HuH-7.5 (cell line): ENCODE measurements at places on chromosomes 3 and 15.
A peak's percentile ranks its signal among the peaks of the same experiment; 100 is the strongest.

DNA sequence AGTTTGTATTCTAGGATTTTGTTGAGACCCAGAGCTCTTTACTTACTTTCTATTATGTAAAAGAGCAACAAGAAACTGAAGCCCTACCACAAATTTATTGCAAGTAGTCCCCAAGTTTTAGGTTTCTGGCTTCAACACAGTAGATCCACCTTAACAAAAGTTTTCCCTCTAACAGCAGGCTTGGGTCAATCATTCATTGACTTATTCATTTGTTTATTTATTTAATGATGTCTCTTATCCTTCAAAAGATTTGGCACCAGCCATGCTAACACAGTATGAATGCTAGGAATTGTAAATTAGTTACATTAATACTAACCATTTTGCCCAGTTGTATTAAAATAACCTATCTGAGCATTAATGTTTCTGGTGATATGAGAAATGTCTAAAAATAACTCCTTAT lies 88.6 kb downstream of the IQCH start:
- DNase-seq, result no peak

- no peak for DNase-seq
Observed at GRCh38 chr3:147371140-147371539, 35.2 kb downstream of the ZIC4 start.

DNA sequence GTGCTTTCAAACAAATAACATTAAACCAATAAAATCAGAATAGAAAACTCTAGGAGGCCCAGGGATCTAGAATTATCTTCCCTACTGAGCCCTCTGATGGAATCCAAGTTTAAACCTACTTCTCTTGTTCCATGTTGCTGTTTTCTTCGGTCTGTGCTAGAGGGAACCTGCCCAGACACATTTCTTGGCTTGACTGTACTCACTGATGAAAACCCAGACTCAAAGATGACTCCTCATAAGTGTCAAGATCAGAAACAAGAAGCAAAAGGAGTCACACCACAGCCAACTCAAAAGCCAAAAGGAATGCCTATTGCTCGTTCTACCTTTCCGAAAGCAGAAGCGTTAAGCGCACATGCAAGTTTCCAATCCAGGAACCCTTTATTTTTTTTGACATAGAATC lies 31.6 kb downstream of the SCAP start:
- no peak for DNase-seq

- DNase-seq, result no peak
Observed at GRCh38 chr3:169148448-169149348, 514.8 kb downstream of the MECOM start.

GRCh38 chr15:27222479-27222878 lies 251.5 kb downstream of the GABRG3 start:
- no peak for DNase-seq

GRCh38 chr3:13574083-13574797 lies 25.3 kb downstream of the FBLN2 start:
- no peak for DNase-seq

DNA sequence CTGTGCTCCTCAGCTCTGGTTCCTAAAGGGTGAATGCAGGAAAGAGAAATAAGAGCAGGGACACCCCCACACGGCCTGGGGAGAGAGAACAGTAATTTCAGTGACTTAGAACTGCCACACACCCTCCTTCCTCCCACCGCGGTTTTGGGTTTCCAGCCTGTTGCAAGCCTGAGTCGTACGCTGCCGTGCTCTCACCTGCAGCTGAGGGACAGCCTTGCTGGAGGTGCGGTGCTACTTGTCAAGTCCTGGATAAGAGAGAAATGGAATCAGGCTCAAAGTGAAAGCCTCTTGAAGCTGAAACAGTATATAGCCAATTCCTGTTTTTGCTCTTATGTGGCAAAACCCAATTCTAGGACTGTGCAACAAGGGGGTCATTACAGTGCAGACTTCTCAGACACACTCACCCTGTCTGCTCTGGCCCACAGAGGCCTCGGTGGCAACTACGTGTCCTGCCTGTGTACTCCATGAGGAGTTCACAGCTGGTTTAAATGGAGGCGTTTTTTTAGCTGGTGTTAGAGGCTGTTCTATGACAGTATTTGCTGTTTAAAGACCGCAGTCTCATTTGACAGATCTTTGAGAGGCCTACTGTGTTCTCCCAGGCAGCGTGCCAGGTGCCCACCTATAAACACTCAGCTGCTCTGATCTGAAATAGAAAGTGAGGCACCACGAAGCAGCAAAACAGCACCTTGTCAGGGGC lies 42.9 kb downstream of the TBC1D2B start:
- DNase-seq, result no peak

DNA sequence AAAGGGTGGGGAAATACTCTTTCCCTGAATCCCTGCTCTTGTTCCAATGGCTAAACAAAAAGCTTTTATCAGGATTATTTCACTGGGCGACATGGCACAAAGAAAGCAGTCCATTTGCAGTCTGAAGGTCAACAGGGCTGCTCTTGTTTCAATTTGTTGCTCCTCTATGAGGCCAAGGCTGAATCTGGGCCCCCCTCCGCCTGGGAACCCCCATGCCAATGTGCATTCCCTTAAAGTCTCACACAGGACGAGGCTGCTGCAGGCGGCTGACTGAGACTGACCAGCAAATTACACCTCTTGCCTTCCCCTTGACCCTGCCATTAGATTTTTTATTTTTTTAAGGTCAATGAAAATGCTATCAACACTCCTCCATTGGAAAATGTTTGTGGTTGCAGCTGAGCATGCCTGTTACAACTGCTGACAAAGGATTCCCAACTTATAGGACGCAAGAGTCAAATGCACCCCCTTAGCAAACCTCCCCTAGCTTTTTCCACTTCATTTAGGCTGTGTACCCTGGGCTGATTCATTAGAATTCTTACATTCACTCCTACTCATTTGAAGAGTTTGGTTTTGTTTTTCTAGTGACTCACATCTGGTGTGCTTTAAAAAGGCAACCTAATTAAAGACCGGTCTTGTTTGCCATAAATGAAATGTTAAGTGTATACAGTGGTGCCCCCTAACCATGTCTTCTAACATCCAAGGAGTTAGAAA lies 60.8 kb upstream of the ARHGEF3 start:
- DNase-seq, result no peak

GRCh38 chr3:153749070-153749610 lies 372.1 kb upstream of the ARHGEF26 start:
- DNase-seq, result no peak

- no peak for DNase-seq
Observed at GRCh38 chr3:11844891-11845290, 1.8 kb downstream of the TAMM41 start.

DNA sequence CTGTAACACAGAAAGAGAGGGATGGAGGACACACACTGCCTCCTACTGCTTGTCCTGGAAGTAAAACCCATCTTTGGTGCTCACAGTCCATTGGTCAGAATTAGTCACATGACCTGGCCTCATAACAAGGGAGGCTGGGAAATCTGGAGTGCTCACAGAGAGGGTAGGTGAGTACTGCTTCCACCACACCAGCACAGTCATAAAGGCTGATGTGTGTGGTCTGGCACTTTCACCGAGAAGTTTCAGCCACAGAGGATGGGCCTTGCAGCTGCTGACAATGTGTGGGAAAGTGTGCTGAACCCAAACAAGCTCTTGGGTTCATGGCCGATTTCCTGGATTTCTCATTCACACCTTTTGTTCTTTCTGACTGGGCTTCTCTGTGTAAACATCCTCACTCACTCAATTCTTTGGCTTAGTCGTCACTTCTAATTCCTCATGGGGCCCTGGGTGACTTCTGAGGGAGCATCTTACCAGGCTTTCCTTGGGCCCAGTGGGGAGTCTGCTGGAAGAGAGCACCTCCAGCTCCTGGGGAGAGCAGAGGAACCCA lies 100.7 kb downstream of the ASB7 start:
- no peak for DNase-seq

DNA sequence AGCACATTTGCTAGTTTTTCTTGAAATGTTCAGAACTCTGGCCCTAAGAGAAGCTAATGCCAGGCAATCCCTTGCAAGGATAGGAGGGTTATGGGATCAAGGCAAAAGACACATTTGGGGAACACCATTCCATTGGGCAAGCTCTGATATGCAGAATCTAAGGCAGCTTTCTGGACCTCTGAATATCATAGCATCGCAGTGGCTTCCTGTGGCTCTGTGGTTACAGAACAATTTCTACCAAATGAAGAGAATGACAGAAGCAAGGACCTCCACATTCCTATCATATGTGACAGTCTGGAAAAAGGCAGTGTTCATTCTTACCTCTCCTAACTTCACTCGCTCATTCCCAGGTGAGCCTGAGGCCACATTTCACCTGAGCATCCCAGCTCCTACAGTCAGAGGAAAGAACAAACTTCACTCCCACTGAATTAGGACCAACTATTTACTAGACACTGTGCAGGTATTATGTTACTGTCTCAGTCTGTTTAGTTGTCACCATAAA lies 836.1 kb upstream of the CFAP20DC start:
- DNase-seq, result no peak

GRCh38 chr15:68488966-68489365 lies 57.0 kb upstream of the ITGA11 start:
- DNase-seq, result no peak

DNA sequence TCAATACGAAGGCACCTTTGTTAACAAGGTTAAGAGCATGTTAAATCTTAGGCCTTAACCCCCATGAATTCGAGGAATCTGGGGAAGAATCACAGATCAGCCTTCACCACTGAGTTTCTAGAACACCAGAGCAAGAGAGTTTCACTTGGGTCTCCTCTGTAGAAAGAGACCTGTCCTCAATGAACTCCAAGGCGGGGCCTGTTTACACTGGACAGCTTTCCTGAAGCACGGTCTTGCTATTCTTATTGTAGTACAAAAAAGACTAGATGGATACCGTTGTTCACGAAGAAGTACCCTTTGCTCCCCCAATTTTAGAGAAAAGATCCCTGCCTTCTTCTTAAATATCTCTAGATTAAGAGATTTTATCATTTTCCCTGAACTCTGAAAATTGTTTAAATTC lies 64.9 kb downstream of the USF3 start:
- no peak for DNase-seq

GRCh38 chr15:47997195-47998080 lies 123.4 kb upstream of the SLC24A5 start:
- DNase-seq, result no peak

DNA sequence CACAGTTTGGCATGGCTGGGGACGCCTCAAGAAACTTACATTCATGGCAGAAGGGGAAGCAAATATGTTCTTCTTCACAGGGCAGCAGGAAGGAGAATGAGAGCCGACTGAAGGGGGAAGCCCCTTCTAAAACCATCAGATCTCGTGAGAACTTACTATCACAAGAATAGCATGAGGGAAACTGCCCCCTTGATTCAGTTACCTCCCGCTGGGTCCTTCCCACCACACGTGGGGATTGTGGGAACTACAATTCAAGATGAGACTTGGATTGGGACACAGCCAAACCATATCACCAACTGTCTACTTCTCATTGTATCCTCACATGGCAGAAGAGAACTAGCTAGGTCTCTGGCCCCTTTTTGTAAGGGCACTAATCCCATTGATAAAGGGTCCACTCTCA lies 30.5 kb downstream of the CCDC32 start:
- DNase-seq, result no peak

DNA sequence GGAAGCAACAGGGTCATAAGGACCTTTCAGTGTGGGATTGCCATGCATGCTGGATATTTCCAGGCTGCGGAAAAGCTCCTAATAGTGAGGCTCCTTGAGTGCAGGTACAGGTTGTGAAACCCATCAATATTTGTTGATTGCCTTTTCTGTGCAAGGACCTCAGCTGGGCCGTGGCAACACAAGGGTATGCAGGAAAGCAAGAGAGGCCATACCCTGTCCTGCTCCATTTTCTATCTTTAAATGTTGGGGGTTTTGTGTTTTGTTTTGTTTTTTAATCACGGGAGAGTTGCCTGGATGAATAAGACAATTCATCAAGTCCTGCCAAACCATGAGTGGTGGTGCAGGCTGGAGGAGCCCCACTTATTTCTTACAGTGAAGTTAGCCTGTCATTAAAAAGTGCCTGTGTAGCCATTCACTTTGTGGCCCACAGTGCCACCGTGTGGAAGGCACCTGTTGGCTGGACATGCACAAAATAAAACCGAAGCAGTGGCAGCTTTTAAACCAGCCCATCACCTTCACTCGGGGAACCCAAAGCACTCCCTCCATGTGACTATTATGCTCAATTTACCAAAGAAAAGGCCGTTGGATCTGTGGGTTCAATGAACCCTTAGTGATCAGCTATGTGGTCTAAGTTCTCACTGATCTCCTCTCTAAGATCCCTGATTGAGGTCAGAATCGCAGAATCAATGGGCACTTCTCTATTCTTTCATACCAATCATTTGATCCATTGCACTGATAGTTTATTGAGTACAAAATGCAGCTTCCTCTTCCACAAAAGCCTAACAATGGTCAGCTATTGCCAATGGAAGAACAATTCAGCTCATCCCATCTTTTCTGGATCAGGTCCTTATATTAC lies 42.2 kb downstream of the CLDN18 start:
- no peak for DNase-seq

DNA sequence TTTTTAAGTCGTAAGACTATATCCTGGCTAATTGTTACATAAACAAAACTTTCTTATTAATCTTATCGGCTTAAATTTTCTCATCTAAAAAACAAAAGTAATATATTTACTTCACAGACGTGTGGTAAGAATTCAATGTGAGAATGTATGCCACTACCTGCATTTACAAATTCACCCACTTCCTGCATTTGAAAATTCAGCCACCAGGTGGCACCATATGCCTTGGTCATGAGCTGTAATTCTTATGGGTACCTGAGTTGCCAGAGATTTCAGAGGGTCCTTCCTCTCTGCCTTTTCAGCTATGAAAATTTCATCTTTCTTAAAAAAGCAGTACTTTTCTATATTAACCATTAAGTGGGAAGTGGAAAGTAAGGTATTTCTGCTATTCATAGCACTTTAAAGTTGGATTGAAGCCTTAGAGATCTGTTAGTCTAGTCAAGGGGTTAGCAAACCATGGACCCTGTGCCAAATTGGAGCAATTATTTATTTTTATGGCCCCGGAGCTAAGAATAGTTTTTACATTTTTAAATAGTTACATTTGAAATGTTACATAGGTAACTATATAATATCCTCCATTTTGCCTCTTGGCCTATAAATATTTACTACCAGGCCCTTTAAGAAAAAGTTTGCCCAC lies 127.8 kb downstream of the HCN4 start:
- DNase-seq, result peak; percentile 51

GRCh38 chr3:119783883-119784282 lies 2.0 kb downstream of the NR1I2 start:
- DNase-seq, result no peak

DNA sequence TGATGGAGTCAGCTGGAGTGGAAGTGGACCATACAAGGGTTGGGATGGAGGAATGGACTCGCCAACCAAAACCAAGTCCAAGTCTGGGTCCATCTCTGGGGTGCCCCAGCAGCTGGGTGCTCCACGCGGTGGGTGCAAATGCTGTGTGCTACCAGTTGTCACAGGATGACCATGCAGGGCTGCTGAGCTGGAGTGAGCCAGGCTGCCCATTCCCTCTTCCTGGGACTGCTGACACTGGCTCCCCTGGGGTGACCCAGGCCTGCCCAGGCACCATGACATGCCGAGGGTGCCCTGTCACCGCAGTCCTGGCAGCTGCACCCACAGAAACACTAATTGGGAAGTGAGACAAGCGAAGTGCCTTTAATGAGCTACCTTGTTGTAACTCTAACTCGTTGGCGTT lies 140.2 kb downstream of the TPRA1 start:
- DNase-seq, result no peak
